Cerebellar nuclear complex (tissue), 1 donor: ENCODE measurements at places on chromosomes 5 and 9.

DNA sequence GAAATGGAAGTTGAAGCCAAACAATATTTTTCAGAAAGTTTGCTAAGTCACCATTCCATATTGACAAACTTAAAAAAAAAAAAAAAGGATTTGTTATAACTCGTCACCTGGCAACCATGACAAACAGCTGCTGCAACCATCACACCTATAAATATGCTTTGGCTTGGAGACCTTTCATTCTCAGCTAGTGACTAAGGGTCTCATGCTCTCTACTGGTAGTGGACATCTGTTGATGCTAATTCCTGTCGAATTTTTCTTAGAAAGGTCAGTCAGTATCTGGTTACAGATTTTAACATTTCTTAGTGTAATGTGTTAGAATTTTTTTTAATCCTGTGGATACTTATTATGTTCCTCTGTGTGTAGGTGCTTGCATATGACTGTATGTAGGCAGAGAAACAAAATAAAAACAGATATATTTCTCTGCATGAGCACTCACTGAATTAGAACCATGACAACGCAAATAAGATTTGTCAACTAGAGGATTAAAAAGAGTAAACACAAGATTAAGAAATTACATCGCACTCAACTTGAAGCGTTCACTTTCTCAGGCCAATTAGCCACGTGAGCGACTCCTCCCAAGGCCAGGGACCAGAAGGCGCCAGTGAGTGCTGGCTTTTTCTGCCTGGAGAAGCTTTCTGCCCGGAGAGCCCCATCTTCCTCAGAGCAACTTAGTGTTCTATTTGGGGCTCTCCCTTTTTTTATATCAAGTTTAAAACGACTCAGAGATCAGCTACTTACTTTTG, 27.0 kb upstream of the ZNF622 start:
- no peak for DNase-seq

DNA sequence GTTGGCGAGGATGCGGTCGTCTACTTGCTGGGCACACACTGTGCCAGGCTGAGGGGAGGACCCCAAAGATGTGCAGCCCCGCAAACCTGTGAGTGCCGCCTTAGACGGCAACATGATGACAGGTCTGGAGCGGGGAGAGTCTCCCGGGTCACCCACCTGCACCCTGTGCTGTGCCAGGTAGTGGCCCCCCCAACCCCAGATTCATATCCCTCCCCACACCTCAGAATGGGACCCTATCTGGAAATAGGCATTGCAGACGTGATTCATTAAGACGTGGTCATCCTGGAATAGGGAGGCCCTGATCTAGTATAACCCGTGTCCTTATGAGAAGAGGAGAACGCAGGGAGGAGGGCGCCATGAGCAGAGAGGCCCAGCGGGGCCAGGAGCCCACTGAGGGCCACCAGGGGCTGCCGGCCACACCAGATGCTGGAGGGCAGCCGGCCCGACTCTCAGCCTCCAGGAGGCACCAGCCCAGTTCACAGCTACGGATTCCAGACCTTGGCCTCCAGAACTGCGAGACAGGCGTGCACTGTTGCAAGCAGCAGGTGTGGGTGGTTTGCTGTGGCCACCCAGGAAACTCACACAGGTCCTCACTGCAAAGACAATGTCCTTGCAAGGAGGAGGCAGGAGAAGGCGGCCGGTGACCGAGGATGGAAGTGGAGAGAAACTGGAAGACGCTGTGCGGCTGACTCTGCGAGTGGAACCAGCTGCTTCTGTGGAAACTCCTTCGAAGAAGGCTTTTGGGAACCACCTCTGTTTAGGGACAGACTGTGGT, 131.9 kb upstream of the LPCAT1 start:
- DNase-seq: no peak

DNA sequence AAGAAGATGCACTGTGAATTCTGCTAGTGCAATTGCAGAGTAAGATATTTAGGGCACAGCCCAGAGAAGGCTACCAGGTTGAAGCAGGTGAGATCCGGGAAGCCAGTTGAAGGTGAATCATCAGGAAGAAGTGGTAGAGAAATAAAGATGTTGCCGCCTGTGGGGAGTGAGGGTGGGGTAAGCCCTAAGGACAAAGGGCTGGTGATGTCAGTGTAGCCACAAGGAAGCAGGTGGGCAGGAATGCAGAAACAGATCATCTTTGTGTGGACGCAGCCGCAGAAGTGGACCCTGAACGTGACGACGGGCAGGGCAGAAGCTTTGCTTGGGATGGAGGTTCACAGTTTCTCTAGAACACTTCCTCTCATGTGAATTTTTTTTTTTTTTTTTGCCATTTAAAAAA, 164.2 kb downstream of the ACTL7B start:
- no peak for DNase-seq

DNA sequence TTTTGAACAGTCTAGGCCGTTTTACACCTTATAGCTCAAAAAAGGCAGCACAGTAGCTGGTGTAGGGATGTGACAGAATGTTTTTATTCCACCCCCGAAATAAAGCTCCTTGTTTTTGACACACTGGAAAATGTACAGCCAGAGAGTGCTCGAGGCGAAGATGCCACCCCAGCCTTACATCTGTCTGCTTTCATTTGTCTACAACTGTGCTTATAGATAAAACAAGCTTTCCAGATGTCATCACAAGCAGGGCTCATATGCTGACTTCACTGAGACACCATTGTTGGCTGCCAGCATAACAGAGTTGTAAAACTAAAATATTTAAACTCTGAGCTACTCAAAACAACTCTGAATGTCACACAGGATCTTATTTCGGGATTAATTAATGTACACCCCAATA, 386.3 kb downstream of the BNC2 start:
- no peak for DNase-seq

GRCh38 chr9:80401243-80401642, 829.5 kb downstream of the TLE4 start:
- no peak for DNase-seq

- no peak for DNase-seq
These were observed 4.8 kb downstream of the IRX1 start for GRCh38 chr5:3600106-3601060.
